Activated naive CD8-positive, alpha-beta T cell treated with anti-CD3 and anti-CD28 coated beads for 36 hours (primary cell): ENCODE measurements at places on chromosomes 1 and 21. TPM values are rescaled to one million over a fixed set of nuclear protein-coding genes. Genes with fewer than 3 reads are reported as not detected.

TRAF3IP3 gene
- 194 TPM for total RNA-seq

DNA sequence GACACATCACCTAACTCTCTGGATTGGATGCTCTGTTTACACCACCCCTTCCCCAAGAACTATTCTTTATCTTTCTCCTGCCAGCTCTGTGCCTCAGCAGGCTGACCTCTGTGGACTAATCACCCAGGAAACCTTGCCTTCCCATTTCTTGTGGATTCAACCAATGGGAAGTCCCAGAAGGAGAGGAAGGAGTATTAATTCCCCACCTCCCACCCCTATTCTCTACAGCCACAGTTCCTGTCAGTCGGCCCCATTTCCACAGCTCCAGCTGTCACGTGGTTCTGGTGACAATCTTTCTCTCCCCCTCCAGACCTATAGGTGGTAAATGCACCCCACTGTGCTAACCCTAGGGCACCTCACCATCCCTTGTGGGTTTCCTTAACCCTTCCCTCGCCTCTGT is 46.8 kb upstream of the SSBP3 start:
- DNase-seq, result no peak

FGR gene
- total RNA-seq, result 0.30 TPM

GRCh38 chr1:225655509-225656258 is 2.8 kb upstream of the ENAH start:
- no peak for DNase-seq

SMPDL3B gene
- 0.92 TPM for total RNA-seq
